Psoas muscle (tissue), 8 donors: ENCODE measurements at places on chromosomes 16 and 17. TPM values are rescaled to one million over a fixed set of nuclear protein-coding genes. Genes with fewer than 3 reads are reported as not detected.

DNA sequence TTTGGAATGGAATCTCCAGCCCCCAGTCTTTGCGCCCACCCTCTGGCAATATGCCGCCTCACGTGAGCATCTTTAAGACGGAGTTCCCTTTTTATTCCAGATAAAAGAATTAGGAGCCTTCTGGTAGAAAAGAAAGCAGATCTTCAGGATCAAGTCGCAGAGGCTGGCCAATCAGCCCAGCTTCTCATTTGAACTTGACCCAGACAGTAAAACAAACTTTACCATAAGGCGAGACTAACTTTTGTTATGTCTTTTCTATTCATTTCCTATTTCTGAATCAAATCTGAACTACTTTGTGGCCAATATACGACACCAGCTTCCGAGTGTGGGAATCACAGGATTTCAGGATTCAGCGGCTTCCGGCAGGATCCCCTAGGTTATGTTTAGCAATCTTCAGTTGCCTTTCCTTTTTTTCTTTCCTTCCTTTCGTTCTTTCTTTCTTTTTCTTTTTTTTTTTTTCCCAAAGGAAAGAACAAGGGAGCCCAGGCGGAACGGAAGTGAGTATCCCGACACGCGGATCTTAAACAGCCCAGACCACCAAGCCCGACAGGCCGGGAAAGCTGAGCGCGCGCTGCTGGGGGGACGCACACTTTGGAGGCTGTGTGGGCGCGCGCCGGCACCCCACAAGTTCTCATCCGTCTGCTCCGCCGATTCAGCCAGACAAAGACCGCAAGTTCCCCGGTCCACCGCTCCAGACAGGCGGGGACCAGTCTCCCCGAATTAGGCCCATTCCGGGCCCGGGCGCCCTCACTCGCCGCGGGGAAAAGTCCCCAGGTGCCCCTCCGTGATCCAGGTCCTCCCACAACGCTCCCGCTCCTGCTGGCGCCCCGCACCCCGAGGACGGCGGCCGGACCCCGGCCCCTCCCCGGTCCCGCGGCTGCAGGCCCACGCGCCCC is 633 bp downstream of the TBC1D16 start:
- DNase-seq = peak; percentile 46

- no peak for DNase-seq
Measured at GRCh38 chr16:73365016-73365551, 317.2 kb upstream of the ZFHX3 start.

- DNase-seq = no peak
Measured at GRCh38 chr16:23107936-23108335, 41.3 kb downstream of the USP31 start.

DNA sequence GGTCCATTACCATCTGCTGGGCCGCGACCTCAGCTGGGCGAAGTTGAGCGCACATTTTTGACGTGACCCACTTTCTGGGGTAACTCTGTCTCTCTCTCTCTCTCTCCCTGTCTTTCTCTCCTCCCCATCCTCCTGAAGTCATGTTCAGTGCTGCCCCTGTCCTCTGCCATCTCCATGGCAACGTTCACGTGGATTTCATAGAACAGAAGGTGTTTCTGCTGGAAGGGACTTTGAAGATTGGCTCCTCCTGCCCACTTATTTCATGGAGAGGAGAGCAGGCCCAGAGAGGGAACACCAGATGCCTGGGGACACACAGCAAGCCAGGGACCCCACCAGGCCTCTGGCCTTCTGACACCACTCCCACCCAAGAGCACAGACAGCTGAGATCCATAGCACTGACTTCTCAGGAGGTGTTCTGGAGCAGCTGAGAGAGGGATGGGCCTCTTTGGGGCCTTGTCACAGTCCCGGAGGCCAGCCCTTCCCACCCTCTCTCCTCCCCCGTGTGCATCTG is 4.2 kb upstream of the CCNF start:
- no peak for DNase-seq

The C17orf113 gene
- 1.0 TPM for total RNA-seq

DNA sequence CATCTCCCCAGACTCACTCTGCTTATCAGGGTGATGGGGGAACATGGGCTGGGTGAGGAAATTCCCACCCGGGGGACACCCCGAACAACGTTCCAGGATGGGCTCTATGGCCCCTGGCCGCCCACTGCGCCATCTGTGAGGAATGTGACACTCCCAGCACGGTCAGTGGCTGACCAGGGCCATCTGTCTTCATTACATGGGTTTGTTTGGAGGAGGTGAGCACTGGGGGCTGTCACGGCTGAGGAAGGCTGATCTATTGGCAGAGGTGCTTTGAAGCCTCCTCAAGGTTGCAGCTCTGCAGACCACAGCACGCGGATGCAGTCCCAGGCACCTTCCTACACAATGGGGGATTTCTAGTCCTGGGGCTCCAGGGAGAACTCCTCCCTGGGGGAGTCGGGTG is 214.1 kb upstream of the FOXF1 start:
- DNase-seq = no peak

DNA sequence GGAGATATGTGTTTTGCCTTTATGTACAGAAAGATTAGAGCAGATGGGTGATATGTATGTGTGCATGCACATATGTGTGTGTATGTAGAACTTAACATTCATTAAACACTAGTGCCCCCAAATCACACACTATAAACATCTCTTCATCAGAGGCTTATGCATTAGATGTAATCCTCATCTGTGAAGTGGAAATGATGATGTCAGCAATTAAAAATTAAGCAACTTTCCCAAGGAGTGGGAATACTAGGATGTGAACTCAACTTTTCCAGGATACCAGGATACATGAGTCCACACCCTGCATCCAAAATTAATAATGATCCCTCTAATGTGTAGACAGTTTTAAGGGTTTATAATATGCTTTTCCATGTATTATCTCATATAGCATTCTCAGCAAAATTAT is 127.7 kb upstream of the ADAMTS18 start:
- no peak for DNase-seq

DNA sequence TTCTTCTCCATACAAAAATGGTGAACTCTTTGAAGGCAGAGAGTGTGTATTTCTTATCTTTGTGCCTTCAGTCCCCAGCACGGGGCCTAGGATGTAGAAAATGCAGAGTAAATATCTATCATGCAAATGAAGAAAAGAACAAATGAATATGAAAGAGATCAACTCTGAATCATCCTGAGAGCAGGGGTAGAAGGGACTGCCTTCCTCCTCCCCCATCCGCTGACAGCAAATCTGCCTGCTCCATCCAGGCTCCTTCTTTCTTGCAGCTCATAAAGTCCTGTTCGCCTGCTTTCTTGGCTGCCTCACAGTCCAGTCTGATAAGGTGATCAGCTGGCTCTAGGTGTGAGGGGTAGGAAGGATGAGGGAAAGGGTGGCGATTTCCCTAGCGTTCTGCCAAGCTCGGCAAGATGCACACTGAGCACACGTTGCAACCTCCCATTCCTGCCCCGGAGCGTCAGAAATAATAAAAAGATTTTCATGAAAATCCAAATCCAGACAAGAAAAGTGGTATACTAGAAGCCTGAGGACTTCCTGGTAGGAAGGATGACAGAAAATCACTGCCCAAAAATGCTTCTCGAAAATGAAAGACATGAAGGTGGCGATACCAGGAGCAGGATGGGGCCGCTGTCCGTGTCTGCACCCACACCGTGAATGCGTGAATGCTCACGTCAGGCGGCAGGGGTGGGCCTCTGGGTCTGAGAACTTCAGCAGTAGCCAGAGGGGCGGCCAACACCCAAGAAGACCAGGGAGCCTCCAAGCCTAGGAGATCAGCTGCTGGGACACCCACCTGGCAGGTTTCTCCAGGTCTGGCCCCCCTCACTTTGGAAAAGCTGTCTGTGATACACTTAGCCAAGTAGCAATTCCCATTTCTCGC is 67.1 kb downstream of the VPS53 start:
- no peak for DNase-seq

The GNG13 gene
- total RNA-seq = not detected
